ENCODE measurements at places on chromosomes 6 and 20.

DNA sequence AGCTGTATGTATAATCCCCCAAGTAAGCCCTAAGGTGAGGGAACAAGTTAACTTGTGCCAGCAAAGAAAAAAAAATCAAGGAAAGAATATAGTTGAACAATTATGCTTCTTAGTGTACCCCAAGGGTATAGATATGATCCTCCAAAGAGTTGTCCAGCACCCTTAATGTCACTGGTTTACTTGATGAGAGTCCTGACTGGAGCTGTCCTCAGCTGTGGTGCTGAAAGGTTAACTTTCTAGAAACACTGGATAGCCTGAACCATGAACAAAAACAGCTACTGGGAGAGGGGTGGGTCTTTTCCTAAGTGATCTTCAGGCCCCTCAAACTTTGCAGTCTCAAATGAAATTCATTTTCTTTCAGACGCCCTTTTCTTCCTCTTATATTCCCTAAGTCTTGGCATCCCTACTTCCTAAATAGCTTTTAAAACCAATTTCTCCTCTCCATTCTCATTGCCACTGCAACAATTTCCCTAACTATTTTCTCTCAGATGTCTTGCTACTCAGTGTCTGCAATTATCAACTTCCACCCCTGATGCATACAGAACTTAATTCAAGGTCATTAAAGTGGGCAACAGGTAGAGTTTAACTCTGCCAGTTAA lies 83.5 kb upstream of the PROKR2 start:
- H3K27ac ChIP-seq, result no peak overlapping the region
- H3K4me1 ChIP-seq, result no peaks in the 10 kb centered on the region
- no peak for DNase-seq
- no peak overlapping the region for H3K4me3 ChIP-seq

DNA sequence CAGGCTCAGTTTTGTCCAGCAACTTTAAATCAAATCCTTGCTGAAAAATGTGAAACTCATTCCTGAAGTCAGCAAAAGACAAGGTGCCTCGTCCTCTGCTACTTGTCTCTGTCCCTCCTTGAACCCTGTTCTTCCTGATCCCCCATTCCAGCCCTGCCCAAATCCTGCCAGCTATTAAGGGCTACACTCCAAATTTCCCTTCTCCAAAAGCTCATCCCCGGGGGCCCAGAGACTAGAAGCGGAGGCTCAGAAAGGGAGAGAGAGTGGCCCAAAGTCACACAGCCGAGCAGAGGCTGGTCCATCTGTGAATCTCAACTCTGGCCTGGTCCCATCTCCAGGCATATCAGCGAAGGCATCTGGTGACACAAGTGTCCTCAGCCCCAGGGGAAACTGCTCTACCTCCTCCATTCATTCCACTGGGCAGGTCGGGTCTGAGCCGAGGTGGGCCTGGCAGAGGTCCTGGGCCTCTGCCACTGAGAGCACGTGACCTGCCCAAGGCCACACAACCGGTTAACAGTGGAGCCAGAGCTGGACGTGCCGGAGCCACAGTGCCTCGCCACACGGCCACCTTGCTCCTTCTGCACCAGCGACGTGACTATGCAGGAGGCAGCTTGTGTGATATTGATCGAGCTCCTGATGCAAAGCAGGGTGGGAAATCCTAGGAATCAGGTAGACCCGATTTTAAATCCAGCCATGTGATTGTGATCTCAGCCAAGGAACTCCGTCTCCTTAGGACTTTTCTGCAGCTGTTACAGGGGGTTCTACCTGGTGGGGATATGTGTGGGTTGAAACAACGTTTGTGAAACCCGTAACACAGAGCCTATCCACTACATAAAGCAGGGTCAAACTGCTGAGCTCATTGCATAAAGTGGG lies 28.6 kb downstream of the NOL4L start:
- H3K4me3 ChIP-seq, result no peak overlapping the region
- no peaks in the 10 kb centered on the region for H3K36me3 ChIP-seq
- DNase-seq, result no peak
- no peak overlapping the region for H3K27ac ChIP-seq
- H3K4me1 ChIP-seq, result peaks cover 3% of the 10 kb centered on the region

GRCh38 chr20:21607971-21608725 lies 94.3 kb upstream of the NKX2-2 start:
- DNase-seq, result no peak
- H3K4me1 ChIP-seq, result no peaks in the 10 kb centered on the region
- H3K36me3 ChIP-seq, result no peaks in the 10 kb centered on the region
- H3K27ac ChIP-seq, result no peak overlapping the region
- H3K4me3 ChIP-seq, result no peak overlapping the region

DNA sequence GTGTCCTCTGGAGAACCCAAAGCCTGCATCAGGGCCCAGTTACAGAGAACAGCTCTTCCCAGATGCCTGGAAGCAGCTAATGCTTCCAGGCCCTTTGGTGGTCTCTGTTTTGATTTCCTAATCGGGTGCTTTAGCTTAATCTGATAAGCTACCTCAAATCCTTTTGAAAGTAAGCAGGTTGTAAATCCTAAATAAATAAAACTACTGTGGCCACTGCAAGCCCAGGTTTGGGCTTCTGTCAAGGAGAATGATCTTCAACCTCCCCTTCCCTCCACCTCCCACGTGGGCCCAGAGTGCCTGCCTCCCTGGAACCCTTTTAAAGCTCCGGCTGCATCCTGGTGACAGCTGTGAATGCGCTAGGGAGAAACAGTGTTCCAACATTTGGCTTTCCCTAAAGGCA lies 25.2 kb upstream of the FYN start:
- no peak overlapping the region for H3K4me3 ChIP-seq
- no peak for DNase-seq
- H3K36me3 ChIP-seq, result no peaks in the 10 kb centered on the region
- H3K27me3 ChIP-seq, result no peaks in the 10 kb centered on the region
- no peak overlapping the region for H3K27ac ChIP-seq

All from CD14-positive monocyte (primary cell).